ENCODE measurements at places on chromosomes 6 and 20. TPM values are rescaled to one million over a fixed set of nuclear protein-coding genes. Genes with fewer than 3 reads are reported as not detected.

GRCh38 chr6:44493593-44493992, 106.1 kb downstream of the CDC5L start:
- no peak overlapping the region for H3K4me3 ChIP-seq
- DNase-seq, result no peak
- H3K27ac ChIP-seq, result no peak overlapping the region
- H3K36me3 ChIP-seq, result no peaks in the 10 kb centered on the region
- no peaks in the 10 kb centered on the region for H3K4me1 ChIP-seq
- peaks cover 9% of the 10 kb centered on the region for H3K27me3 ChIP-seq

GRCh38 chr20:49566401-49567364, 1.3 kb downstream of the PTGIS start:
- H3K36me3 ChIP-seq, result peaks cover 8% of the 10 kb centered on the region
- H3K27ac ChIP-seq, result no peak overlapping the region
- H3K4me3 ChIP-seq, result peak overlapping the region; percentile 32
- peaks cover 21% of the 10 kb centered on the region for H3K4me1 ChIP-seq
- DNase-seq, result no peak

DNA sequence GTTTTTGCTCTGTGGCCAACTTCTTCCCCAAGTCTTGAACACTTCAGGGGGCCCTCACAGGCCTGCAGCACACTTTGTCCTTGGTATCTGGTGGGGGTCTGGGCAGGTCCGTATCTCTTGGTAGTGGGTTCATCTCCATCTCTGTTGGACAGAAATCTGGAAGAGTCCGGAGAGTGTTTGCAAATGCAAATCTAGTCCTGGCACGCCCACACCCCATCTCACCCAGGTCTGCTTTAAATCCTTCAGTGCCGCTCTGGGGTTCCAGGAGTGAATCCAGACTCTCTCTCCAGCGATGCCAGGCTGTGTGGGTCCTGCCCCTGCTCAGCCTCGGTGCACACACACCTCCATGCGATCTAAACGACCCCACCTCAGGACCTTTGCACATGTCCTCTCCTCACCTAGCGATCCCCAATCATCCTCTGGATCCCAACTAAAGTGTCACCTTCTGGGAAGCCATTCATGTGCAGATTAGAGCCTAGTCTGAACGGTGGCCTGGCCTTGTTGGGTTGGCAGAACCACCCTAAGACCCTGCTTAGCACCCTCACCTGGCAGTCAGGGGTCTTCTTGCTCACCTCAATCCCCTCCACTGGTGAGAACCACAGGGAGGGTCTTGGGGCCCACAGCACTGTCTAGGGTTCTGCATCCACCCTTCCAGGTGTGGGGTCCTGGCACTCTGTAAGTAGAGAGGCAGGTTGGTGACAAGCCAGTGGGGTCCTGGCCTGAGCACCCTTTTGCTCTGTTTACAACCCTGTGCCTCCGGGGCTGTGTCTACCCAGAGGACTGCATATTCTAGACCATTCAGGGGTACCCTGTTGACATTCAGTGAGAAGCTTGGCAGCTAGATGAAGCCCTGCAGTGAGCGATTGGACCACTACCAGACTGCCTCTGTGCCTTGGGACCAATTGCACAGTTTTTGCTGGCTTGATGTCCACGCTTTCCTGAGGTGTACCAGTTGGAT, 100.8 kb downstream of the SYCP2 start:
- peaks cover under 1% of the 10 kb centered on the region for H3K4me1 ChIP-seq
- no peak overlapping the region for H3K4me3 ChIP-seq
- peaks cover 3% of the 10 kb centered on the region for H3K27me3 ChIP-seq
- H3K36me3 ChIP-seq, result no peaks in the 10 kb centered on the region

- no peaks in the 10 kb centered on the region for H3K27me3 ChIP-seq
- no peak overlapping the region for H3K27ac ChIP-seq
- H3K4me1 ChIP-seq, result peaks cover 24% of the 10 kb centered on the region
- no peak for DNase-seq
- no peak overlapping the region for H3K4me3 ChIP-seq
Measured at GRCh38 chr6:157014871-157015270, 237.7 kb downstream of the ARID1B start.

DNA sequence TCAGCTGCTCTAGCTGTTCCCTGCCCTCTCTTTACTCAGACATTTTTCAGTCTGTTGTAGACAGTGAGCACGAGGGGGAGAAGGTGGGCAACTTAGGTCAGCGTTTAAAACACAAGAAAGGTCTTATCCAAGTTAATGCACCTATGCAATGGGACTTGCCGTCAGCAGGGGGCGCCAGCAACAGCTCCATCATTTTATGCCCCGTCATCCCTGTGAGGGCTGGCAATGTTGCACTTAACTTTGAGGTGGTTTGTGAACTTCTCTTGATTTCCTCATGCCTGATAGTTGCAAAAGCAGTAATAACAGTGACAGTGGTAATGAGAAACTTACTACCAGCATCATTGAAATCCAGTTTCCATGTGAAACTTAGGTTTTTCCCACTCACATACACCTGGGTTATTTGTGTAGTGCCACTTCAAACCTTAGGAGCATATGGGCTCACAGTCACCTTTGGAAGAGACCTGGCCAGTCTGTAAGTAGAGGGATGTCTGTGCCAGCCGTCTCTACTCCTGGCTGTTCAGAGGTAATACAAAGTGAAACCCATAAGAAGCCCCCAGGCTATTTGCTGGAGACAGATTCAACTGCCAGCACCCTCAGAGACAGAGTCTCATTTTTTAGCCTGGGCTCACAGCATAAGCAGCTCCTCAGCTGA, 44.9 kb upstream of the ID1 start:
- peaks cover 30% of the 10 kb centered on the region for H3K36me3 ChIP-seq
- H3K27ac ChIP-seq, result peak overlapping the region; percentile 82
- H3K4me1 ChIP-seq, result peaks cover 17% of the 10 kb centered on the region
- H3K27me3 ChIP-seq, result no peaks in the 10 kb centered on the region
- H3K4me3 ChIP-seq, result no peak overlapping the region

GRCh38 chr6:4805553-4806336, 29.5 kb downstream of the CDYL start:
- no peak overlapping the region for H3K4me3 ChIP-seq
- H3K36me3 ChIP-seq, result peaks cover 9% of the 10 kb centered on the region
- no peak for DNase-seq
- no peak overlapping the region for H3K27ac ChIP-seq

DNA sequence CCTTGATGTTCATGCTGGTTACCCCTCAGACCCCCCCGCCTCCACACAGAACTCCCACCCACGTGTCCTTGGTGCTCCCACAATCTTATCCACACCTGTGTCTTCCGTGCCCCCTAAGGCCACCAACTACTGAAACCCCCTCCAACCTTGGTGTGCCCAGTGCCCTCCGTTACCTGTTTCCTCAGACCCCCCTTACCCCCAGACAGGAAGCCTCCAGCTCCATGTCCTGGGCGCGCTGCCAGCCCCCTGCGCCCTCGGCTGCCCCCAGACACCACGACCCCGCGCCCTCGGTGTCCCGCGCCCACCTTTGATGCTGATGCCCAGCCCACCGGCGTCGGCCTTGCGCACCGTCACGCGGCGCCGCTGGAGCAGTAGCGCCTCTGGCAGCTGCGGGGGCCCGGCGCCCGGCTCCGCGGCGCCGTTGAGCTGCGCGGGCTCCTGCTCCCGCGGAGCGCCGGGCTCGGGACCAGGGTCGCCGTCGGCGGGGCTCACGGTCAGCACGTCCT, 504 bp downstream of the SNTA1 start:
- H3K27me3 ChIP-seq, result peaks cover 7% of the 10 kb centered on the region
- H3K36me3 ChIP-seq, result no peaks in the 10 kb centered on the region
- peaks cover 20% of the 10 kb centered on the region for H3K4me1 ChIP-seq

- no peak for DNase-seq
- H3K36me3 ChIP-seq, result peaks cover 13% of the 10 kb centered on the region
- peaks cover 18% of the 10 kb centered on the region for H3K4me1 ChIP-seq
- peak overlapping the region; percentile 91 for H3K4me3 ChIP-seq
Measured at GRCh38 chr6:96520171-96521115, 1.2 kb upstream of the UFL1 start.

- DNase-seq, result no peak
- H3K4me1 ChIP-seq, result peaks cover 66% of the 10 kb centered on the region
- no peaks in the 10 kb centered on the region for H3K27me3 ChIP-seq
- H3K27ac ChIP-seq, result no peak overlapping the region
Measured at GRCh38 chr6:11209906-11210305, 22.6 kb downstream of the NEDD9 start.

GRCh38 chr20:47810721-47811347, 25.6 kb upstream of the SULF2 start:
- H3K4me3 ChIP-seq, result no peak overlapping the region
- H3K36me3 ChIP-seq, result no peaks in the 10 kb centered on the region
- no peak for DNase-seq
- H3K27ac ChIP-seq, result no peak overlapping the region

DNA sequence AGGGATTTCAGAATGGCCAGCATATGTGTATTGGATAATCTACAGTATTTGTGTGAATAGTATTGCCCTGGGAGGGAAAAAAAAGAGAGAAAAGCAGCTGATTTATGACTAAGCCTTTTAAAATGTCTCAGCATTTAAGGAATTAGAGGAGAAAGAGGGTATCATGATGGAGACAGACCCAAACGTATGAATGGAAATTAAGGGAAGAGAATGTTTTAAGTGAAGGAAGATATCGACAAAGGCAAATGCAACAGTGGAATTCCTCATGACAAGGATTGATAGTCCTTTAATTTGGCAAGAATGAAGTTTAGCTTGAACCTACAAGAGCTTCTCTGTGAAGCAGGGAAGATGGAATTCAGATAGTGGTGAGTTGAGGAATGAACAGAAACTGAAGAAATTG, 367.3 kb upstream of the POU3F2 start:
- H3K36me3 ChIP-seq, result no peaks in the 10 kb centered on the region
- H3K27ac ChIP-seq, result no peak overlapping the region

The RGS17 gene
- total RNA-seq, result not detected

The PRRC2A gene
- total RNA-seq, result 286 TPM

The PFDN4 gene
- total RNA-seq, result 20.7 TPM
